ENCODE measurements at places on chromosomes 12 and 14.

DNA sequence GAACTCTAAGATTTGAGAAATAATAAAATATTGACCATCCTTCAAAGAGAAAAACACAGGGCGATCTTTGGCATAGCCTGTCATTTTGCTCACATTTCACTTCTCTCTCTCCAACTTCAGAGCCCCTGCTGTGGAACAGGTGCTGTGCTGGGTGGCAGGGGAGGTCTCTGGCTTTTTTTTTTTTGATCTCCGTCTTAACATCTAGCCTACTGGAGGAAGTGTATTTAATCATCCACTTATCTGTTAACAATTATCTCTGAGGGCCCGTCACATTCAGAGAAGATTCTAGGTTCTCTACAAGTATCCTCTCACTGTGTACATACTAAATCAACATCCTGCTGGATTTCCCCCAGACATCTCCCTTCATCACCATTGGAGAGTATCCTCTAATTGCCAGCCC lies 34.1 kb downstream of the CHST11 start:
- no peak for DNase-seq

DNA sequence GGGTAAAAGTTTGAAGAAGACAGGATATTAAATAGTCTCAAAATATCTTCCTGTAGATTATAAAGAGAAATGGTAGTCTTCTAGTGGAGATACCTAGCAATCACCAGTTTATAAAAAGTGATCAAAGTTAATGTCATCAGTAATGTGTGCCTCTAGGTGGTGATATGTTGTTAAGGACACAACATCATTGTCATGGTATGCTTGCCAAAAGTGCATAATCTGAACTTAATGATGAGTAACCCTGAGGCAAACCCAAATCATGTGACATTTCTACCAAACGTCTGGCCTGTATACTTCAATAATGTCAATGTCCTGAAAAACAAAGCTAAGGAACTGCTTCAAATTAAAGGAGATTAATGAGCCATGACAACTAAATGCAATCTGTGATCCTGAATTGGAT lies 214.7 kb downstream of the PHLDA1 start:
- no peak for DNase-seq

GRCh38 chr12:124952295-124952694 lies 36.6 kb downstream of the DHX37 start:
- DNase-seq: no peak

- no peak for DNase-seq
Observed at GRCh38 chr12:131362291-131363211, 348.3 kb upstream of the SFSWAP start.

GRCh38 chr14:33657476-33657875 lies 293.4 kb downstream of the EGLN3 start:
- DNase-seq: no peak

DNA sequence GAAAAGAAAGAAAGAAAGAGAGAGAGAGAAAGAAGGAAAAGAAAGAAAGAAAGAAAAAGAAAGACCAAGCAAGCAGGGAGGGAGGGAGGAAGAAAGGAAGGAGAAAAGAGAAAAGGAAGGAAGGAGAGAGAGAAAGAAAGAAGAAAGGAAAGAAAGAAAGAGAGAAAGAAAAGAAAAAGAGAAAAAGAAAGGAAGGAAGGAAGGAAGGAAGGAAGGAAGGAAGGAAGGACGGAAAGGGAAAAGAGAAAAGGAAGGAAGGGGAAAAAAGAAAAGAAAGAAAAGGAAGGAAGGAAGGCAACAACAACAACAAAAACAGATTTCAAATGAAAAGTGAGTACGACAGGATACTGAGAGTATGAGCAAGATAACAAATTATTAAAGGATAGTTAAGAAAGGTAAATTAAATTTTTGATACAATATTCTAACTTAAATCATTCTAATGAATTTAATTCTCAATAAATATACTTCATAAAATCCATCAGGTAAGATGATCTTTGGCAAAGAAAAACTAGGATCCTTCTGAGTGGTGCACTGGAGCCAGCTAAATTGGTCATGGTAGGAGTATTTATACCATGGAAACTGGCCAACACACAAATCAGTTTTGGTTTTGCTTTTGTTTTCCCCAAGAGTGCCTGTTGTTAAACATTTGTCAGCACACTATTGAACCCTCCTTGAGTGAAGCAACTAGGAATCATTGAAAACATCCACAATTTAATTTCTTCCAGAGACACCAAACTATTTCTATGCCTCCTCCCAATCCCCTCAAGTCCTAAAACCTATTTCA lies 56.1 kb upstream of the DYRK2 start:
- DNase-seq: no peak

GRCh38 chr14:23301969-23302289 lies 730 bp downstream of the PPP1R3E start:
- no peak for DNase-seq

- DNase-seq: no peak
Observed at GRCh38 chr12:47269916-47270315, 190.2 kb upstream of the AMIGO2 start.

DNA sequence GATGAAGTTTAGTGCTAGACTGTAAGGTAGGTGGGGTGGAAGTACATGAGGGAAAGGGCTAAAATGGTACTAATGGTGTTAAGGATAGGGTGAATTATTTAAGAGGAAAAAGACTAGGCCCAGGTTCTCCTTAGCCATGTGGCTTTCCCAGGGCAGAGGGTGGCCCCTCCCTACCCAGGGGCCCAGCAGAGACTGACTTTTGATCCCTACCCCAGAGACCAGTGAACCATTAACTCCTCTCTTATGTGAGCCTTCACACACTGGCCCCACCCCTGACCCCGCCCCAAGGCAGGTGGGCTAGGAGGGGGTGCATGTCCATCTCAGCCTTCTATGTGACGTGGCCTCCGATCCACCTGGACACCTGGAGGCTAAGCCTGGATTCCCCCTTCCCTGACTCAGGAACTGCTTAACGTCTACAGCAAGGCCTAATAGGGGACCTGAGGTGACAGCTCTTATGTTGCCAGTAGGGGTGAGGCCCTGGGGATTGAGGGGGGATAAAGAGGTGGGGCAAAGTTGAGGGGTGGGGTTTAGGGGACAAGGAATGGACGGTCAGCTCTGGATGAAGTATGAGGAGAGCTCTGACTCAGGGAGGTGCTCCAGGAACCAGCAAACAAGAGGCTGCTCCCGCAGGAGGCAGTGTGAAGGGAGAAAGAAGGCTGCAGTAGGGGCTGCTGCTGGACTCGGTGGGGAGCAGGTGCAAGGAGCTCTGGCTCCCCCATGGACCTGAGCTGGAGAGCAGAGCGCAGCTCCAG lies 757 bp downstream of the SLC39A5 start:
- DNase-seq: no peak

DNA sequence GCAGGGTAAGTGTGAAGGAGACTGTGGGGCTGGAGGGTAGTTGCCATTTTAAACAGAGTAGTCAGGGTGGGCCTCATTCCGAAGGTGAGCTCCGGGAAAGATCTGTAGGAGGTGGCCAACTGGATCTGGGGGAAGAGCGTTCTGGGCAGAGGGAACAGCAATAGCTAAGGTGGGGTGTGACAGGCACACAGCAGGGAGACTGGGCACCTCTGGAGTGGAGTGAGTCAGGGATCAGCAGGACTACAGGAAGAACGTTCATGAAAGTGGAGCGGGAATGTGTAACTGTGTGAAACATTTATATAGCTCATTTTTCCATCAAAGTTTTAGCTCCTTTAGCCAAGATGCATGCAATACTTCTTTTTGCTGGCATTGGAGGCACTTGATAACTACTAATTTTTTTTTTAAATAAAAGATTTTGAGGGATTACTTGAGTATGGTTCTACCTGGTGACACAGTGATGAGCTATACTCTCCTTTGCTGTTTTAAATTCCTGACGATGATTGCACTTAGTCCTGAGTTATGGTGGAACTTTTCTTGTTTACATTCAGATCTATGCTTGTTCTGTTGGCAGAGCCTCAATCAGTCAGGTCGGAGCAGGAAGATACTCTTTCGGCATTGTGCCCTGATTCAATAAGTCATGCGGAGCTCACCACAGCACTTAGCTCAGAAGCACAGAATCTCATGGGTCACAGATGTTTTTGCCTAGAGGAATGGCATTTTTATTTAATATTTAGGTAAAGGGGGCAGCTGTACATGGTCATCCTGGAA lies 106.4 kb downstream of the WIF1 start:
- no peak for DNase-seq

DNA sequence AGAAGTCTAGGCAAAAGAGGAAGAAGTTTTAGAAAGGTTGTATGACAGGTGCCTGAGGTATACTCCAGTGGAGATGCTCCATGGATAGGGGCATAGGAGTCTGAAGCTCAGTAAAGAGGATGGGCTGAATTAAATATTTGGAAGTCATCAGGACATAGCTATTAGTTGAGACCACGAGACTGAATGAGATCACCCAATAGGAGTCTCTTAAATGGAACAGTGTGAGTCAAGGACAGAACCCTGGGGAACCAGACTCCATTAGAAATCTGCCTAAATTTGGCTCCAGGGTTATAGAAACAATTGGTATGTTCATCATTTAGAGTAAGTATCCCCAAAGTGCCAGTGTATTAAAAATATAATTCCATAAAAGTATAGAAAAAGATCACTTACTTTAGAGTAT lies 172.6 kb downstream of the PRKCH start:
- no peak for DNase-seq

GRCh38 chr14:81849714-81850113 lies 316.1 kb upstream of the SEL1L start:
- DNase-seq: no peak

- DNase-seq: no peak
Observed at GRCh38 chr12:56220611-56221231, 1.0 kb downstream of the RNF41 start.

- peak; percentile 87 for DNase-seq
Observed at GRCh38 chr12:50050410-50051098, 6.8 kb upstream of the ASIC1 start.

DNA sequence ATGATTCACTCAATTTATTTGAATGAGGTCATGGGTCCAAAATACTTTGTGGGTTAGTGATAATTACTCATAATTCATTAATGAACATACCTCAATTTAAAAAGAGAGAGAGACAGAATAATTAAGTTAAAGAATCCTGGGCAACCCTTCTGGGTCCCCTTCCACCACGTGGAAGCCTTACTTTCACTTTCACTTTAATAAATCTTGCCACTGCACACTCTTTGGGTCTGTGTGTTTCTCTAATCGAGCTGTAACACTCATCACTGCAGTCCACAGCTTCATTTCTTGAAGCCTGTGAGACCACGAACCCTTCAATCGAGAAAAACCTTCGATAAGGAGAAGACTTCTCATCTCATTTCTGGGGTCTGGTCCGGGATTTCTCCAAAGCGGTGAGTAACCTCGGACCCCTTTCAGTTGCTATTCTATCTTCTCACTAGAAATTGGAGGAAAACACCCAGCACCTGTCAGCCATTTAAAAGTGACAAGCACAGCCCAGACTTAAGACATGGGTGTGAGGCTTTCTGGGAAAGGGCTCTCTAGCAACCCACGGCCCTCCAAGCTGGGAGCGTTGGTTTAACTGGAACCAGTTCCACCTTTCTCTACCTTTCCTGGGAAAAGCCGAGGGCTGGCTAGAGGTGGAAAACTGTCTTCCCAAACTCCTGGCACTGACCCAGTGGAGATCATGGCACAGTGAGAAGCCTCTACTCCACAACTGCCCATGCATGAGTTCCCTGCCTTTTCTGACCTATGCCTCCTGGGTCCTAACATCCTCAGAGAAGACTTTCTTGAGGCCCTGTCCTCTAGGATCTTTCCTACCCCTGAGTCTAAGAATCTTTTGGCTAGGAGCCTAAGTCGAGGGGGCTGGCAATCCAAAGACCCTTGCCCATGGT lies 148.8 kb upstream of the ATF7IP start:
- no peak for DNase-seq

DNA sequence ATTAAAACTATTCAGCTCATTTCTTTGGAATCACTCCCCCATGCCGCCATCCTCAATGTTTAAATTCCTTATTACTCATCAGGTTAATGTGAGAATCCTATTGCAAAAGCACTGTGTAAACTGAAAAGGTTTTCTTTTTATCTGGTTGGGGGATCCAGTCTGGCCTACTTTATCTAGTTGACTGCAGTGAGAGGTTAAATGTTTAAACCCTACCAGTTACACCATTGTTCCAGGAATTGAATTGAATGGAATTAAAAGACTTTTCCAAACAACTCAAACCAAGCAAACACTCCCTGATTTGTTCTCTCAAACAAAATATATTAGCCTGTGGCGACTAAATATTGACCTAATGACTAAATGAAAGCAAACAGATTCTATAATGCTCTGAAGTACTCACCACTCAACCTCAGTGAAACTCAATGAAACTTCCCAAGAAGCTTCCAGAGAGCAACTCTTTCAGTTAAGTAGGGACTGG lies 100.5 kb downstream of the VEZT start:
- DNase-seq: no peak

GRCh38 chr14:31692376-31692781 lies 131.2 kb downstream of the NUBPL start:
- no peak for DNase-seq

GRCh38 chr12:131511391-131511802 lies 199.5 kb upstream of the SFSWAP start:
- peak; percentile 75 for DNase-seq
